ENCODE measurements at places on chromosomes 2 and 18. TPM values are rescaled to one million over a fixed set of nuclear protein-coding genes. Genes with fewer than 3 reads are reported as not detected.

- DNase-seq = peak; percentile 69
Measured at GRCh38 chr2:46241344-46241743, 55.9 kb upstream of the EPAS1 start.

DNA sequence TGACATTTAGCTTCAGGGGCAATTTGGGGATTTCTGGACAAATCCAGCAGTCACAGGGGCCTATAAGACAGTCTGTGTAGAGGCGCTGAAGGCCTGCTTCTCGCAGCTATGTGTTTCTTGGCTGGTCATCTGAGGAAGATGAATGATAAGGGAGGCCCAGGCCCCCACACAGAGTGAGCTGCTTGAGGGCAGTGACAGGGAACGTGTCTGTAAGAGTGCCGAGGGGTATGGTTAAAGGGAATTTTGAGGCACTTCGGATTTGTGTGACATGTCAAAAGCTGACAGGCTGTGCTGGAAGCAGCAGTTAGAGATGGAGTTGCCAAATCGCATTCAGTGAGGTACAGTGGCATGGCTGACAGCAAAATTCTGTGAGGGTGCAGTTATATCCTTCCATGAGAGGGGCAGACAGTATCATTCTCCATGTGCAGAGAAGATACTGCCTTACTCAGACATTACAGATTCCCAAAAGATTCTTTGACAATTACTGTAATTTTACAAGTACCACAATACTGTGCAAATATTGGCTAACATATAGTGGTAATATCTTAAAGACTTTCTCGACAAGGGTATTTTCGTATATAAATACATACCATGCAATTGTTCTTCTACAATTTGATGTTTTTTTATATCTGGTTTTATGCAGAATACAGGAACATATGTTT, 74.0 kb downstream of the CERS6 start:
- DNase-seq = no peak

DNA sequence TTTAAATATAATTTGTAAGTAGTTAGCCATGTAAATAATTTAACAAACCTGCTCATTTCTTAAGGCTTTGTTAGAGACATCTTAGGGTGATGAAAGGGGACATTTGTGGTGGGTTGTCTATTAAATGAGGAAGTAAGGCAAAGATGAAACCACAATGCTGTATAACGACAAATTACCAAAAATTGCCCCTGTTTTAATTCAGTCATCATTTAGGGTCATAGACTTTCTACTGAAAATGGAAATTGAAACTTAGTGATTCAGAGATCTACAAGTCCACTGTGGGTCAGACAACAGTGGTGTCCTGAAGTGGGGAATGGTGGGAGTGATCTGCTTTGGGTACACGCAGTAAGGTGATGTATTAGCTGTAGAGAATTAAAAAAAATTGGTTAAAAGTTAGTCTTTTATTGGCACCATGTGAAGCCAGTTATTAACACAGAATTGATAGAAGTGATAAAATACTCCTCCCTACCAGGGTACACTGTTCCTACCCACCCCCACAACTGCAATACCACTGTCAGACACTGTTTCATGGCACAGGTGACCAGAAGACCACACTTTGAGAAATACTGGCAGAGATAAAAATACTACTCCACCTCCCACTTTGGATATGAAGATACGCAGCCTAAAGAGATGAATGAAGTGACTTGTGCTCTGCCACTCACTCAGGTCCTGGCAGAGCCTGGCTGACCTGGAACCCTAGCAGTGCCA, 13.4 kb downstream of the CERS6 start:
- DNase-seq = no peak

DNA sequence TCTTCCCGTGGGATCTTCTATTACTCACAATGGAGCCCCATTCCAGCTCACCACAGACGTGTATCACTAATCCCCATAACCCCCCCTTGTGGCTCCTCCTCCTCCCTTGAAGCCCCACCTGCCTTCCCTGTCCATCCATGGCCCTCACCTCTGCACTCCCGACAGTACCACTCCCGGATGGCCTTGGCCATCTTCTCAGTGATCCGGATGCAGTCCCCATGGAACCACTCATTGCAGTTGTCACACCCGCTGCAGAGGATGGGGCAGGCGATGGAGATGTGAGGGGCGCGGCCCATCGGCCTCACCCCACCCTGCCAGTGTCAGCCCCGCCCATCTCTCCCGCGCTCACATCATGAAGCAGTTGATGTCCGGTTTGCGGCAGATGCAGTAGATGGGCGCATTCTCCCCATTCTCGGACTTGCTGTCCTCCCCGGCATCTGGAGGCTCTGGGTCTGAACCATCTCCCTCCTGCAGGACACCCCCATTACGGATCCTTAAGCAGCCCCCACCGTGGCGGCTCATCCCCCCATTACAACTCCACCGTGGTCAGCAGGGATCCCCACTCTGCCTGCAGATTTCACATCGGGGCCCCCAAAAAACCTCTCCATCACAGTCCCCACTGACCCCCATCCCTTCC, 983 bp downstream of the CXXC1 start:
- DNase-seq = peak; percentile 54

DNA sequence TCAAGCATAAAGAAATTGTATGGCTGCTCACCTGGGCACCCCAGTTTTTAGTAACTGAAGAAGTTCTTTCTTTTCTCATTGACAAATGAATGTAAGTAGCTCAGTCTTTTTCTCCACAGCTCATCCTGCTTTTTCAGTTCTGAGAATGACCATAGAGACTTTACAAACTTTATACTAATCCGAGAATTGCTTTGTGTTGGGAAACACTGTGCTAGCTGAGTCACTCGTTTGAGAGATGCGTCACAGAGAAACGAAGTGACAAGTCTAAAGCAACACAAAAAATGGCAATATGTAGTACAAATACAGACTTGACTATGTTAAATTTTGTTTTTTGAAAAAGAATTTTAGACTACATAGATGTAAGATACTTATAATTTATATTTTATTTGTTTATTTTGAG, 9.0 kb downstream of the LRRTM4 start:
- no peak for DNase-seq

GRCh38 chr2:100893392-100894104, 73.6 kb downstream of the NPAS2 start:
- DNase-seq = no peak

DNA sequence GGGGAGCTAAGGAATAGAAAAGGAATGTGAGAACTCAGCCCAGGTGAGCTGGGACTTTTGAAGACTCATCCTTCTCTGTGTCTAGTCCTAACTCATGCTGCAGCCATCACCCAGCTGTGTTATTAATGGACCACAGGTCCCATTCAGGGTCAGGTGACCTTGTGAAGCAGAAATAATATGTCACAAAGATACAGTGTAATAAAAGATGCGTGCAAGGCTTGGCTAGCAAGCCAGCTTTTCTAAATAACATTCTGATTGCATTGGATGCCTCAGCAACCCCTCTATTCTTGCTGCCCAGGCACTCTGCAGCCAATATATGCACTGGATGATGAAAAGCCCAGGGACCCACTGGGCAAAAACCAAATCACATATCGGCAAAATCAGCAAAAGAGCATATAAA, 393.1 kb upstream of the PIK3C3 start:
- no peak for DNase-seq

DNA sequence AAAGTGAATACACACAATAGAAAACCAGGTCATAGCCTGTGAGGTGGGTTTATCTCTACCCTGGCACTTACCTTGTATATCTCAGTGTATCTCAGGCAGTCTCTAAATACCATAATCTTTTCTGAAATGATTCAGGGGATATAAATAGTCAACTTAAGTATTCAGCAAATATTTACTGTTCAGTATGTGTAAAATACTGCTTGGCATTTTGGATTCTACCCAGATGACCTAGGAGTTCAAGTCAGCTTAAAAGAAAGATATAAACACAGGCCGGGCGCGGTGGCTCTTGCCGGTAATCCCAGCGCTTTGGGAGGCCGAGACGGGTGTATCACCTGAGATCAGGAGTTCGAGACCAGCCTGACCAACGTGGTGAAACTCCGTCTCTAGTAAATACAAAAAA, 23.8 kb downstream of the GRHL1 start:
- DNase-seq = no peak

- DNase-seq = no peak
Measured at GRCh38 chr2:166230724-166231070, 102.9 kb upstream of the SCN1A start.

DNA sequence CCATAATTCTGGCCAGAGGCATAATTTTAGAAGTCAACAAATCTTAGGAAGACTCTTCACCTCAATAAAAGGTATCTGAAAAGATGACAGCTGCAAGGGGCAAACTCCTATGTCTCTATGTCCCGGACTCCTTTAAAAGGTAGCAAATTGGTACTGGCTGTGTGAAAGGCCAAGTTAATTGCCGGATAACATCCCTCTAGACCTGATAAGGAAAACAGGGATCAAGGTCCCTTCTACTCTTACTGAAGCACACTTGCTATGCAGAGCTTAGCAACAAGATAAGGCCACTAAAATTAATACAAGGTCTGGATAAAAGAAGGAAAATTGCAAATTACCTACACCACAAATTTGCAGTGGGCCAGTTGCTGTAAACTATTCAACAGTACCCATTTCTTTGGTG, 141.0 kb upstream of the EPC2 start:
- no peak for DNase-seq

GRCh38 chr2:217942731-217943335, 60.0 kb downstream of the TNS1 start:
- DNase-seq = no peak

GRCh38 chr18:25136416-25137196, 215.4 kb downstream of the ZNF521 start:
- no peak for DNase-seq

- DNase-seq = peak; percentile 44
Measured at GRCh38 chr2:182165202-182165601, 179.5 kb downstream of the PPP1R1C start.

DNA sequence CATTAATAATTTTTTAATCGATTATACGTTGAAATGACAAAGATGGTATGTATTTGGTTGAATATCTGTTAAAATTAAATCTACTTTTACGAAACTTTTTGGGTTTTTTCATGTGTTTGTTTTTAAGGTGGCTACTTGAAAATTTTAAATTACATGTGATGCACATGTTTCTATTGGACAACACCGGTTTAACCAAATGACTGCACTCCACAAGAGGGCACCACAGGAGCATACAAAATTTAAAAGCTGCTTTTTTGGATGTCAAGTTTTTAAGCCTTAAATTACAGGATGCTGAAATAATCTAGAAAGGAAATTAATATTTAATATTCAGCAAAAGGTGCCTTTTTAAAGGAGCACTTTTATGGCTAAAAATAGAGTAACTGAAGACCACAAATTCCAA, 98.7 kb downstream of the ACVR1 start:
- DNase-seq = no peak

- no peak for DNase-seq
Measured at GRCh38 chr2:105969552-105969951, 224.5 kb downstream of the UXS1 start.

GRCh38 chr2:228675646-228676045, 494.2 kb upstream of the SPHKAP start:
- no peak for DNase-seq

DNA sequence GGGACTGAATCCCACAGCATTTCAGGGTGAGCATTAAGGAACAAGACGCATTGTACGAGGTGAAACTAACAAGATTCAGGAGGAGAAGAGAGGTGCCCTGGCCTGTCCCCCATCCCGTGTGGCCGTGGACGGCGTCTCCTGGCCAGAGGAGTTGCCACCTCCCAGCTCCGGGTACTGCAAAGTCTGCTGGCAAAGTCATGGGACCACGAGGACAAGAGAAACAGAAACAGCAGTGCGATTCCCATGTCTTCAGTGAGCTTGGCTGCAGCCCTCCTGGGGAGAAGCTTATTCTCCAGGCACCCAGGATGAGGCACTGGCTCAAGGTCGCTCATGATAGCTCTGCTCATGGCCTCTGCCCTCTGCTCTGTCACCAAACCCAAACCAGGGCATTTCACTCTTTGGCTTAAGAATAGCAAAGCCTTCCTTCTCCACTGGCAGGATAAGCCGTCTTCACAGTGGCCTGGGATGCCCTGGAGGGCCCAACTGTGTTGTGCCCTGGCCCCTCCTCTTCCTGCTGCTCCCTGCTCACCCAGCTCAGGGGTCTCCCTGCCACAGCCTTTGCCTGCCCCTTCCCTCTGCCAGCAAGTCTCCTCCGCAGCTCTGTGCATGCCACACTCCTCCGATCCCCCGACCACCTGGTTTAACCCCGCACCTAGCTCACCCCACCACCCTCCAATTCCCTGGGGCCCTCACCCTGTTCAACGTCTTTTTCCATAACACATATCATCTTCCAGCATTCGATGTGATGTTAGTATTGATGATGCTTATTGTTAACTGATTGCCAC, 144.8 kb downstream of the PXDN start:
- no peak for DNase-seq

DNA sequence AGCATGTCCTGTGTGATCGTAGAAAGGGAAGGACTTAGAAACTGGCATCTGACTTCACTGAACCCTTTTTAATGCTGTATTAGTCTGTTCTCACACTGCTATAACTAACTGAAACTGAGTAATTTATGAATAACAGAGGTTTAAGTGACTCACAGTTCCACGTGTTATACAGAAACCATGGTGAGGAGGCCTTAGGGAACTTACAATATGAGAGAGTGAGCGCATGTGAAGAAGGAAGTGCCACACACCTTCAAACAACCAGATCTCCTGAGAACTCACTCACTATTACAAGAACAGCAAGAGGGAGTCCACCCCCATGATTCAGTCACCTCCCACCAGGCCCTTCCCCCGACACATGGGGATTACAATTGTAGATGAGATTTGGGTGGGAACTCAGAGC, 811.3 kb downstream of the CPS1 start:
- DNase-seq = peak; percentile 93

DNA sequence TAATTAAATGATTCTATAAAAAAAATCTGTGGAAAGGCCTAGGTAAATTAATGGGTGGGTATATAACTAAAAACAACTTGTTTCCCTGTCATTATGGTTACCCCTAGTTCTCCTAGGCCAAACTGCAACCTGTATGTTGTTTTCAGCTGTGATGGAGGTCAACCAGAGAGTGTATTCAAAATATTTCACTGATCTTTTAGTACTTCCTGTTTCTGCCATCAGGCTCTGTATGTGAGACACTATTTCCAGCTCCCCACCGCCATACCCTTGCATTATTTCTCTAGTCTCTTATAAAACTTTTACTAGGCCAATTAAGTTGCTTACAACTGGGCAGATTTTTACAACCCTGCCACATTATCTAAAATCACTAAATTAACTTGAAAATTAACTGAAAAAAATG, 21.0 kb upstream of the CDKL4 start:
- no peak for DNase-seq

- no peak for DNase-seq
Measured at GRCh38 chr2:118146315-118147283, 58.3 kb downstream of the INSIG2 start.

The CCBE1 gene
- 39.0 TPM for total RNA-seq

The PLCD4 gene
- total RNA-seq = 4.0 TPM

The SLC19A3 gene
- 0.21 TPM for total RNA-seq

The MATN3 gene
- total RNA-seq = 4.3 TPM

The TTC39C gene
- 15.9 TPM for total RNA-seq

The ASIC4 gene
- not detected for total RNA-seq

The DSEL gene
- total RNA-seq = 5.0 TPM

The SLC9A2 gene
- total RNA-seq = 0.78 TPM

The HOXD13 gene
- not detected for total RNA-seq

Data from foreskin keratinocyte (primary cell).